Activated T-helper 1 cell treated with anti-CD3 and anti-CD28 coated beads, Interleukin-2, amount 50 U/mL, for 16 hours (primary cell): ENCODE measurements at places on chromosomes 1 and 21.

- no peak for DNase-seq
These were observed 20.7 kb downstream of the SH3BP5L start for GRCh38 chr1:248804771-248805681.

DNA sequence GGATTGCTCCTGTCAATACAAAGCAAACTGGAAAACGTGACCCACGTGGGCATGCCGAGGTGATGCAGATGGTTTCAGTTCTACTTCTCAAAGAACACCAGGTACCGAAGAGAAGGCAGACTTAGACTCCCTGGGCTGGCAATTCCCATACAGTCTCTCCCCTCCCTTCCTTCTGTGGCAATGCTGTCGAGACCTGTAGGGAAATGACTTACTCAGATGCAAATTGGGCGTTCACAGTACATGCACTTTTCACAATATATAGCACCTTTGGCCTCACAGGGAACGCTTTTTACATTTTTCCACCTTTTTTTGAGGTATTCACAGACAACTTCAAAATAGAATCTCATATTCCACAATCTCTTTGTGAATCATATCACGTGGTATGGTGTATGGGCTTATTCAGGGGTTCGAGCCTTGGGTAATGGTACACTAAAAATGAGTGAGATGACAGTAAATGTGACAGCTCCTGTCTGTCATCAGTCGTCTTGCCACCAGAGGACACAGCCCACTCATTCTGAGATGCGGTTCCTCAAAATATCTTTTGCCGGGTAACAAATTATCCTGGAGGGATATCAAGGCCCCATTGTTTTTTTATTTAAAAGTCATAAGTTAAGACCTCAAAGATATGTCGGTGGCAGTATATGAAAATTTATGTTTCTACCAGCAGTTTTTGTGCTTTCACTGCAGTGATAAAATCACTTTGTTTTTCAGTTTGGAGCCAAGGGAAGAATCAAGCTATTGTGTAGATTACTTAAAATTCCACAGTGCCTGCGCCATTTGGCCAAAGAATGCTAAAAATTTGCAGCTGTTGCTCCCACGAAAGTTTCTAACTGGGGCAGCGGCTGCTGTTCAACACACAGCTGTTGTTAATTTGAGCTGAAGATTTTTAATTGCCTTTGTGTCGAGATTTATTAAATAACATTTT, 168.4 kb downstream of the ZZZ3 start:
- DNase-seq = no peak

- no peak for DNase-seq
These were observed 9.4 kb downstream of the TMEM35B start for GRCh38 chr1:34975771-34976170.

DNA sequence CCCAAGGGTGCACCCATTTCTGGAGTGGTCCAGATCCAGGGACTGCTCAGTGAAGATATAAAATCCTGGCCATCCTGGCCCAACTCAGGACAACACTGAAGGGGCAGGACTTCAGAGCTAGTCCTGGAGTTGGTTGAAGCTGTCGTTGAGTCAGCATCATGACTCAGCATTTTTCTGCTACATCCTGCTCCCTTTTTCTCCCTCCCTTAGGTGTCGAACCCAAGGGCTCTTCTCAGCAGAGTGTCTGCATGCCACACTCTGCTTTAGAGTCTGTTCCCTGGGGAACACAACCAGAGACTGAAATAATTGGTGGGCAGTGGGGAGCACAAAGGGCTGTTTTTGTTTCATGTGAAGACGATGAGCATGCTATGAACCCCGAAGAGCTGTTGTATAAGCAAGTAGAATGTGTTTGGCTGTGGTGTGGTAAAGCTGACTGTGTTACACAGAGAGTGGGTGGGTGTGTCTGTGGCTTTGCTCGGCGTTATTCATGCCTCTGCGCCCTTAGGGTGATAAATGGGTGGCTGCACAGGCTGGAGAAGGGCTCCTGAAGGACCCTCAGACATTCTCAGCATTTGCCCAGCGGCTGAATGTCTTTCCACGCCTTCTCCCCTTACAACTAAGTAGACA, 167.2 kb downstream of the CYYR1 start:
- DNase-seq = no peak

DNA sequence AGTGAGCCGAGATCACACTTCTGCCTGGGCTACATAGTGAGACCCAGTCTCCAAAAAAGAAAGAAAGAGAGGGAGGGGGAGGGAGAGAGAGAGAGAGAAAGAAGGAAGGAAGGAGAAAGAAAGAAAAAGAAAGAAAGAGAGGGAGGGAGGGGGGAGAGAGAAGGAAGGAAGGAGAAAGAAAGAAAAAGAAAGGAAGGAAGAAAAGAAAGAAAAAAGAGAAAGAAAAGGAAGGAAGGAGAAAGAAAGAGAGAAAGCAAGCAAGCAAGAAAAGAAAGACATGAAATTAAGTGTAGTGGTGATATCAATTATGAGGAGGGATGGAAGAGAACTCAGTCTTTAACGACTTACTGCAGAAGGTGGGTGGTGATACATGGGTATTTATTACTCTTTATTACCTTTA, 38.5 kb downstream of the CA6 start:
- no peak for DNase-seq

DNA sequence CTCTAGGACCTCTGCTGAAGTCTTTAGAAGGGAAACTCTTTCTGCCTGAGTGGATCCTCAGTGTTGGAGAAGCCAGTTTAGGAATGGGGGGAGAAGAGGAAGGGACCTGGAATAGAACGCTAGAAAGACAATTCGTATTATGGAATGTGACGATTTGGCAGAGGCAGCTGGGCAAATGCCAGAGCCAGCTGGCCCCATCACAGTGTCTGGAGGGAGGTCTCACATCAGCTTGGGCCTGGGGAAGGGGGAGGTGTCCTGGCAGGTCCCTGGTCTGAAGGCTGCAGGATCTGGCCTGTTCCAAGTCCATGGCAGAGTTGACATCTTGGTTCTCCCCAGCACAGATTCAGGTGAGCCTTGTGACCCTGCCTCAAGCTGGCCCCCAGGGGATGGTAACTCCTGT, 11.3 kb downstream of the TMCC2 start:
- DNase-seq = no peak

GRCh38 chr21:39533545-39534380, 79.0 kb upstream of the B3GALT5 start:
- no peak for DNase-seq

DNA sequence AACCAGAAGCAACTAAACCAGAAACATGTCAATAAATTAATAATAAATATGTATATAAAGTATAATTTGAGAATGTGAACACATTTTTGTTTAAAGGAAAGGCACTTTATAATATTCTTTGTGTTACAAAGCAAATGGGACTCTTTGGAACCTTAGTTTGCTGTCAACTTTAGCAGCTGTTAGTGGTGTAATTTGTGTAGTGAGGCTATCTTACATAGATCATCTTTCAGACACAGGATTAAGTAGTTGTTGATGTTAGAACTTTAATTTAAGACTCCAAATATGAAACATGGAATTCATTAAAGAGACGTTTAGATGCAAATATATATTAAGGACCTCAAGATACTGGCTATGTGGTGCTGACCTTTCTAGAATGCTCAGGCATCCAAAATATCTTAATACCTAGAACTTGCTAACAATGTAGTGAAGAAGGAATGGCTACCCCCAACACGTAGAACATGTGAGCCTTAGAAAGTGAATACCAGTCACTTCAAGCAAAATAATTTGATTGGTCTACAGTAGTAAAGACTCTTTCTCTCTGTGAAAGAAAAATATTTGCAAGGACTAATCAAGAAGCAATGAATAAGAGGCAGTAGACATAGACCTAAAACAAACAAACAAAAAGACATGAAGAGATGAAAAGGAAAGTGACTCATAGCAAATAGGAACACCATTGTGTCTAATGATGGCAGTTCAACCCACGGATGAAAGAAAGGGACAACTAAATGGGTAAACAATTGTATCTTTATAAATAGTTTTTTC, 811.4 kb downstream of the USP25 start:
- DNase-seq = no peak
